ENCODE measurements at places on chromosomes 1 and 21. TPM values are rescaled to one million over a fixed set of nuclear protein-coding genes. Genes with fewer than 3 reads are reported as not detected.

The NTMT2 gene
- not detected for total RNA-seq

The NBPF15 gene
- total RNA-seq, result 68.3 TPM

The CD53 gene
- total RNA-seq, result 0.49 TPM

The TMEM54 gene
- 61.5 TPM for total RNA-seq

The KRTAP19-6 gene
- total RNA-seq, result not detected

The BSND gene
- not detected for total RNA-seq

The GOLT1A gene
- total RNA-seq, result 0.49 TPM

The WLS gene
- total RNA-seq, result 29.6 TPM

The NECTIN4 gene
- not detected for total RNA-seq

The MYOM3 gene
- 0.05 TPM for total RNA-seq

The FMO4 gene
- 0.33 TPM for total RNA-seq

The NPHS2 gene
- not detected for total RNA-seq

The LRRC38 gene
- not detected for total RNA-seq

The OXCT2 gene
- total RNA-seq, result 1.9 TPM

GRCh38 chr21:45502006-45502345 lies 40.3 kb downstream of the SLC19A1 start:
- H3K27ac ChIP-seq, result no peak overlapping the region
- no peak overlapping the region for H3K4me3 ChIP-seq
- H3K4me1 ChIP-seq, result 0 out of 2 replicates have a peak, but pooled peaks cover 3% of the 10 kb centered on the region
- no peaks in the 10 kb centered on the region for H3K27me3 ChIP-seq
- DNase-seq, result no peak
- no peaks in the 10 kb centered on the region for H3K36me3 ChIP-seq

DNA sequence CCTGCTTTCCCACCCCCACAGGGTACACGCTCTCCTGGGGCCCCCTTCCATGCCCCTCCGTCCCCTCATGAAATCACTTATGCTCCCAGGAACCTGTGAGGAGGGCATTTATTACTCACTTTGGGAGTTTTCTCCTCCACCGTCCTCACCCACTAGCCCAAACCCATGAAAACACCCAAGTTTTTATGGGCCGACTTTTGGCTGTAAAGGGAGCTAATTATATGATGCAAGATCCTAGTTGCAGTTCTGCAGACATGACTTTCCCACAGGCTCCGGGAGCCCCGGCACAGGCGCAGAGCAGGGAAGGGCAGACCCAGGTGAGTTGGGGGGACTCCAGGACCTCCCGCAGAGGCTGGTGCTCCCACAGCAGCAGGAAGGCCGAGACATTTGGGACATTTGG lies 29.7 kb downstream of the EPHA2 start:
- peaks cover 23% of the 10 kb centered on the region for H3K36me3 ChIP-seq
- no peak overlapping the region for H3K4me3 ChIP-seq
- H3K27me3 ChIP-seq, result no peaks in the 10 kb centered on the region
- H3K27ac ChIP-seq, result peak overlapping the region; percentile 84
- H3K4me1 ChIP-seq, result peaks cover 91% of the 10 kb centered on the region
- no peak for DNase-seq

GRCh38 chr1:204464701-204465100 lies 29.9 kb downstream of the PIK3C2B start:
- H3K27ac ChIP-seq, result no peak overlapping the region
- no peaks in the 10 kb centered on the region for H3K36me3 ChIP-seq
- H3K27me3 ChIP-seq, result no peaks in the 10 kb centered on the region
- H3K4me3 ChIP-seq, result no peak overlapping the region

DNA sequence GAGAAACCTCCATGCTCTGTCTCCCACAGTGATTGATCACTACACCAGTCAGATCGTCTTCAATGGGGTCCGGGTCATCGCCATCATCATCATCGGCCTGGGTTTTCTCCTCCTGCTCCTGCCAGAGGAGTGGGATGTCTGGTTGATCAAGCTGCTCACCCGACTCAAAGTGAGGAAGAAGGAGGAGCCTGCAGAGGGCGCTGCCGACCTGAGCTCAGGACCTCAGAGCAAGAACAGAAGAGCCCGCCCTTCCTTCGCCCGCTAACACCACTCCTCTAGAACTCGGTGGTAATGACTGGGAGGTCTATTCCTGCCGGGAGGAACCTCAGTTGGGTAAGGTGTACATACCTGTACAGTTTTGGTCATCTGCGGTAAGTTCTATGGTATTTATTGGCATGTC lies 50.3 kb upstream of the COA6 start:
- H3K27me3 ChIP-seq, result no peaks in the 10 kb centered on the region
- no peak overlapping the region for H3K27ac ChIP-seq
- no peak overlapping the region for H3K4me3 ChIP-seq
- H3K4me1 ChIP-seq, result no peaks in the 10 kb centered on the region
- no peak for DNase-seq

GRCh38 chr1:40784771-40785151 lies 1.2 kb downstream of the KCNQ4 start:
- no peaks in the 10 kb centered on the region for H3K27me3 ChIP-seq
- H3K4me3 ChIP-seq, result peak overlapping the region; percentile 45
- H3K27ac ChIP-seq, result no peak overlapping the region
- DNase-seq, result no peak
- H3K36me3 ChIP-seq, result no peaks in the 10 kb centered on the region

- H3K27ac ChIP-seq, result no peak overlapping the region
- H3K36me3 ChIP-seq, result no peaks in the 10 kb centered on the region
- H3K4me3 ChIP-seq, result no peak overlapping the region
- DNase-seq, result no peak
Observed at GRCh38 chr1:101006553-101006952, 19.0 kb downstream of the DPH5 start.

DNA sequence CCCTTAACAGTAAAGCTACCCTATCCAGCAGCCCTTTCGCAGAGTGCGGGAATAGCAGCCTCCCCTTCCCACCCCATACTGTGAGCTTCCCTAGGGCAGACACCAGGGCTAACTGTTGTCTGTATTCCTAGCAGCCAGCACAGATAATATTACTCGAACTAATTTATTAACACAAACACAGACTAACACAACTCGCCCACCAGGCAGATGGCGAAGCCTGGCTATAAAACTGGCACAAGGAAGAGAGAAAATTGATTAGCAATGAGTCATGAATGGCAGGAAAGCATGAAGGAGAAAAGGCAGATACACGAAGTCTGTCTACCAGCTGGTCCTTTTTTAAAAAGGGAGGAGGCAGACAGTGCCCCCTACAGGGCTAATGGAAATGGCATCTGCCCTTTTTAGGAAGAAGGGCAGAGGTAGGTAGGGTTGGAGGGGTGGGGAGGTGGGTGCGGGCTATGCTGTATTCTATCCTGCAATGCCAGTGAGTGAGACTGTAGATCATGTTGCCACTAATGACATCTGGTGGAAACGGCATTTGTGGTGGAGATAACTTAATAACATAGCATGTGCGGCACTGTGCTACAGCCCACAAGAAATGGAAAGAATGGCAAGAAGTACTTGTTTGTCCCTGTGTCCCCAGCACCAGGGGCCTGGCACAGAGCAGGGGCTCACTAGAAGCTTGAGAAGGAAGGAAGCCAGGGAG lies 30.6 kb upstream of the CTPS1 start:
- H3K4me1 ChIP-seq, result peaks cover 19% of the 10 kb centered on the region
- DNase-seq, result peak; percentile 64
- no peaks in the 10 kb centered on the region for H3K27me3 ChIP-seq
- no peak overlapping the region for H3K4me3 ChIP-seq

GRCh38 chr1:53475664-53476063 lies 16.5 kb downstream of the DMRTB1 start:
- DNase-seq, result no peak
- no peaks in the 10 kb centered on the region for H3K36me3 ChIP-seq
- no peak overlapping the region for H3K27ac ChIP-seq
- no peaks in the 10 kb centered on the region for H3K27me3 ChIP-seq
- H3K4me1 ChIP-seq, result no peaks in the 10 kb centered on the region

DNA sequence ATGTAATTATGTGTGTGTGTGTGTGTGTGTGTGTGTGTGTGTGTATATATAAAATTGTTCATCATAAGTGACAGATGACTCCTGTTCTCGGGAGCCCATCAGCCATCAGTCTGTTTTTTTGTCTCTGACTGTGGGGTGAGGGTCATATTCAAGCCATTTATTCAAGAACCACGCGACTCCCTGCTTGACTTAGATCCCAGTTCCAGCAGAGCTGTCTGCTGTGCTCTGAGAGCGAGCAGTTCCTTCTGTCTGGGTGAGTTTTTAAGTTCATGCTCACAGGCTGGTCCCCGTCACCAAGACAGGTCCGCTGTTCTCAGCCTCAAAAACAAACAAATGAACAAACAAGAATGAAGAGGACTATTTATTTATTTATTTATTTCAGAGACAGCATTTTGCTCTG lies 18.3 kb upstream of the NPPB start:
- no peak overlapping the region for H3K4me3 ChIP-seq
- no peaks in the 10 kb centered on the region for H3K4me1 ChIP-seq
- no peaks in the 10 kb centered on the region for H3K36me3 ChIP-seq
- no peaks in the 10 kb centered on the region for H3K27me3 ChIP-seq
- H3K27ac ChIP-seq, result no peak overlapping the region

- no peaks in the 10 kb centered on the region for H3K36me3 ChIP-seq
- DNase-seq, result no peak
- no peaks in the 10 kb centered on the region for H3K27me3 ChIP-seq
Observed at GRCh38 chr1:53122961-53123413, 19.5 kb downstream of the SLC1A7 start.

DNA sequence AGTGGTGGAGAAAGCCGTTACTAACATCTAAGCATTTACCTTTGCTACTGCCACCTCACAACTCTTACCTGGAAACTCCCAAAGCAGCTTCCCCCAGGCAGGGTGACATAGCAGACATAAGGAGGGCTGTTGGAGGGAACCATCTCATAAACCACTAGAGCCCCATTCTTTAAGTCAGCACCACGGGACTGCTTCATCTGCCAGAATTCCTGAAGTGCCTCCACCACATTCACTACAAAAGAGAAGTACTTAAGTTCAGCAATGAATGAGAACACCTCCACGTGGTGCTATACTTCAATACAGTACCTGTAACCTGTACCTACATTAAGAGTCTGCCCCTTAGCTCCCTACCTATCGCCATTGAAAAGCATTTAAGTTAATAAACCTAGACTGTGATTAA lies 10.3 kb downstream of the LIX1L start:
- no peaks in the 10 kb centered on the region for H3K4me1 ChIP-seq
- no peak overlapping the region for H3K4me3 ChIP-seq
- H3K27ac ChIP-seq, result no peak overlapping the region
- DNase-seq, result no peak

DNA sequence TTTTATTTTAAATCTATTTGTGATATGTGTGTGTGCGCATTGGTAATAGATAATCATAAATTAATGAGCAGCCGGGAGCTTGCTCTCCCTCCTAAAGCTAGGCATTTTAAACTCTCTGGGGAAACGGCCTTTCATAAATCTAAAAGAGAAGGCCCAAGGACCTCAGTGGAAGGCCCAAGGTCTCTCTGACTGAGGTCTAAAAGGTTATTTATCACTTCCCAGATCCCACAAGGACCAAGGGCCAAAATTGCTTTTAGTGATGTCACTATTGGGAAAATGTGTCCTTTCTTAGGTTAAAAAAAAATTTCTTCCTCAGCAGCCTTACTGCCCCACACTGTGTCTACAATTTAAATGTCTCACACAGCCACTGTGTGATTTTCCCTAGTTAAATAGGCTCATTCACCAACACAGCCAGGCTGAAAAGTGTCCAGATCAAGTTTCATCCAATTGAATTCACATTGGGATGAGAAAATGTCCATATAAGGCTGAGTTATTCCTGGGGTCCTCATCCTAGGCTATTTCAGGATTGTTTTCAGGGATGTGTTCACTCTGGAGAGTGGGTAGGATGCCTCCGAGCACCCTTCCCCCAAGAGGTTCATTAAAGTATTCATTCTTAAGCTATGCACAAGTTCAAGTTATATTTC lies 46.1 kb downstream of the SLC44A3 start:
- peaks cover 14% of the 10 kb centered on the region for H3K4me1 ChIP-seq
- H3K36me3 ChIP-seq, result no peaks in the 10 kb centered on the region
- H3K27me3 ChIP-seq, result no peaks in the 10 kb centered on the region
- no peak overlapping the region for H3K4me3 ChIP-seq
- no peak for DNase-seq

- H3K36me3 ChIP-seq, result no peaks in the 10 kb centered on the region
- no peaks in the 10 kb centered on the region for H3K4me1 ChIP-seq
- DNase-seq, result no peak
- no peak overlapping the region for H3K27ac ChIP-seq
- no peak overlapping the region for H3K4me3 ChIP-seq
- H3K27me3 ChIP-seq, result no peaks in the 10 kb centered on the region
Observed at GRCh38 chr1:83026745-83027144, 972.2 kb downstream of the TTLL7 start.

- no peak overlapping the region for H3K27ac ChIP-seq
- no peak overlapping the region for H3K4me3 ChIP-seq
- H3K36me3 ChIP-seq, result no peaks in the 10 kb centered on the region
- H3K27me3 ChIP-seq, result peaks cover 2% of the 10 kb centered on the region
- DNase-seq, result no peak
- no peaks in the 10 kb centered on the region for H3K4me1 ChIP-seq
Observed at GRCh38 chr1:51916587-51917405, 38.3 kb upstream of the NRDC start.

DNA sequence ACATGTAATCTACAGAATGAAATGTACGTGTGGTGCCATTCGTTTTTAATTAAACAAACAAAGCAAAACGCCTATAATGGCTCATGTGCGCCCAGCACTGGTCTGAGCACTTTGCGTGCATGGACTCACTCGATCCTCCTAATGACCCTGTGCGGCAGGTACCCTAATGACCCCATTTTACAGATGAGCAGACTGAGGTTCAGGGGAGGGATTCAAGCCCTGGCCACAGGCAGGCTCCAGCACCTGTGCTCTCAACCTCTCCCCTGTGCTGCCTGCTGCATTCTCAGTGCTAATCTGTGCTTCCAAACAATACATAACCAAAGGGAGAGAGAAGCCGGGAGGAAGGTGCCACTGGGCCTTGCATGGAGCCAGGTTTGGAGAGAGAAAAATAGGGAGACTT lies 124.2 kb upstream of the ZBTB40 start:
- no peak overlapping the region for H3K27ac ChIP-seq
- no peaks in the 10 kb centered on the region for H3K36me3 ChIP-seq
- no peaks in the 10 kb centered on the region for H3K4me1 ChIP-seq
- DNase-seq, result no peak
- no peak overlapping the region for H3K4me3 ChIP-seq

GRCh38 chr1:116166011-116166571 lies 54.9 kb downstream of the MAB21L3 start:
- H3K4me1 ChIP-seq, result no peaks in the 10 kb centered on the region
- no peak for DNase-seq
- H3K36me3 ChIP-seq, result no peaks in the 10 kb centered on the region

- H3K4me3 ChIP-seq, result no peak overlapping the region
- DNase-seq, result no peak
- no peaks in the 10 kb centered on the region for H3K36me3 ChIP-seq
Observed at GRCh38 chr1:10361515-10361914, 37.3 kb upstream of the PGD start.

DNA sequence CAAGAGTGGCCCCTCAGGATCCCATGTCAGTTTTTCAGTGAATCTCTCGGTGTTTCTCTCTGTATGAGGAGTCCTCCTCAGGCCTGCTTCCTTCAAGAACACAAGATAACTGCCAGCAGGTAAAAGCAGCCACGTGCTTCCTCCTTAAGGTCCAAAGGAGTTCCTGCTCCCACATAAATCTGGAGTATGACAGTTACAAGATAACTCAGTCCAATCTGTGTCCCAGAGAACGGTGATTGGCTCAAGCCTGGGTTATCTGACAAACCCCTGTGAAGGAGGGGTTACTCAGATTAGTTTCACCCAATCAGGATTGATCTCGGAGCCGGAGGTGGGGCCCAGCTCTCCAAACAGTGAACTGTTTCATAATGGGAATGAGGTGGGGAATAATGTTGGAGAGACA lies 5.8 kb upstream of the ANKRD13C start:
- H3K4me3 ChIP-seq, result no peak overlapping the region
- H3K4me1 ChIP-seq, result 0 out of 2 replicates have a peak, but pooled peaks cover 2% of the 10 kb centered on the region
- no peaks in the 10 kb centered on the region for H3K27me3 ChIP-seq
